B cell (primary cell): ENCODE measurements at places on chromosomes 7 and 10. TPM values are rescaled to one million over a fixed set of nuclear protein-coding genes. Genes with fewer than 3 reads are reported as not detected.

The RELN gene
- total RNA-seq: not detected in 2 replicates

The PSAP gene
- total RNA-seq: 509 and 536 TPM in 2 replicates

The PNLIPRP3 gene
- total RNA-seq: not detected in 2 replicates

The CPA2 gene
- total RNA-seq: not detected in 2 replicates

The PRKG1 gene
- total RNA-seq: not detected in 2 replicates

The STX1A gene
- total RNA-seq: 3.0 and 3.1 TPM in 2 replicates

The OR6B1 gene
- not detected in 2 replicates for total RNA-seq

The NPSR1 gene
- total RNA-seq: not detected in 2 replicates
